ENCODE measurements at places on chromosomes 11 and 22. TPM values are rescaled to one million over a fixed set of nuclear protein-coding genes. Genes with fewer than 3 reads are reported as not detected.
A peak's percentile ranks its signal among the peaks of the same experiment; 100 is the strongest.

DNA sequence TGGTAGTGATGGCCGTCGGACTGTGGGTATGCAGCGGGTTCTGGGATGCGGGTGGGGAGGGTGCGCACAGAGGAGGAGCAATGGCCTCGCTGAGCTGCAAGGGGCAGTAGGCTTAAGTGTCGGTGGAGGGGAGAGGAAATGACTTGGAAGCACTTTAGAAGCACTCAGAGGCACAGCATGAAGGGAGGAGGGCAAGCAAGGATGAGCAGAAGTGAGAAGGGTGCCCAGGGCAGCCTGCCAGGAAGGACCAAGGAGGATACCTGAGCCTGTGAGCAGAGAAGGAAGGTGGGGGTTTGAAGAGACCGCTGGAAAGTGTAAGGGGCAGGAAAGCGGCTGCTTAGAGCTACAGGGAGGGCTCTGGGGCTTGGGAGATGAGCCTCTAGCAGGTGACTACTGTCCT, 330 bp downstream of the SLC5A1 start:
- DNase-seq = no peak

DNA sequence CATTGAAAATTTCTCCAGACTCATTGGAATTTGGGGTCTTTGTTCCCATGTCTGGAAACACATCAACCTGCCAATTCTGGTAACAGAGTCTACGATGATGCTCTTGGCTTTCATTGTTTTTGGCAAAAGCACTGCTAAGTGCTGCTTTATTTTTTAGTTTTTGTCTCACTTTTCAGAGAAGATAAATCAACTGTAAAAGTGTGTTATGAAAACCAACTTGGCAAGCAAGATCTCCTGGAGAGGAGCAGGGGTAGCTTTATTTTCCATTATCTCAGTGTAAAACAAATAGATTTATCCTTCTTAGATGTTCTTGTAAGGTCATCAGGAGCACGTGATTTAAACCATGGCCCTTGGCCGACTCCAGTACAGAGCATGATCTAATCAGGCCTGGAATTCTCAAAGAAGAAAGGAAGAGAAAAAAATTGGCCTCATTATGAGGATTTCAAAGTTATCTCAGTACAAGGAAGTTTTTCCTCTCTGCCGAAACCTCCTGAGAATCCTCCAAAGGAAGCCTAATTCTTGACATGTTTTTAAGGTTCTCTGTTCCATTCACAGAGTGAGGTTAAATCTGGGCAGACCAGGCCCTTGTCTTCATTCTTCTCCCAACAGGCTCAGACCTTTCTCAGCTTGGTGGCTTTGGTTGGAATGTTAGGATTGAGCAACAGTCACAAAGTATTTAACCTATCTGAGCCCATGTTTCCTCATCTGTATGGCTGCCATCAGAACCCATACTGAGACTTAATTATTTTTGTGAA, 16.4 kb upstream of the PAMR1 start:
- peak; percentile 82 for DNase-seq

- DNase-seq = no peak
Observed at GRCh38 chr11:105334025-105334714, 194.6 kb upstream of the CARD18 start.

DNA sequence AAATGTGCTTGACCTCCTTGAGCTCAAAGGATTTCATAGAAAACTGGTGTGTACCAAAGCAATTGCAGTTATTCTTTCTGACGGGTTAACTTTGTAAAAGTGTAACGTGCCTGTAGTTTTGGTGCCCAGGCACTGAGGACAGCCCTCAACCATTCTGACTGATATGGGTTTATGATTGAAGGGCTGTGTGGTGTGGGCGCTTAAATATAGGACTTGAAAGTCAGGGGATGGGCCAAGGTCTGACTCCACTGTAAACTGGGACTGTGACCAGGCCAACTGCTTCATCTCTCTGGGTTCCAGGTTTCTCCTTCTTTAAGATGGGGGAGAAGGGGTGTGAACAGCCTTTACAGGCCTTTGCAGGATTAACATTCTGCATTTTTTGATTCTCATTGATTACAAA, 191.1 kb upstream of the ARHGAP20 start:
- no peak for DNase-seq

DNA sequence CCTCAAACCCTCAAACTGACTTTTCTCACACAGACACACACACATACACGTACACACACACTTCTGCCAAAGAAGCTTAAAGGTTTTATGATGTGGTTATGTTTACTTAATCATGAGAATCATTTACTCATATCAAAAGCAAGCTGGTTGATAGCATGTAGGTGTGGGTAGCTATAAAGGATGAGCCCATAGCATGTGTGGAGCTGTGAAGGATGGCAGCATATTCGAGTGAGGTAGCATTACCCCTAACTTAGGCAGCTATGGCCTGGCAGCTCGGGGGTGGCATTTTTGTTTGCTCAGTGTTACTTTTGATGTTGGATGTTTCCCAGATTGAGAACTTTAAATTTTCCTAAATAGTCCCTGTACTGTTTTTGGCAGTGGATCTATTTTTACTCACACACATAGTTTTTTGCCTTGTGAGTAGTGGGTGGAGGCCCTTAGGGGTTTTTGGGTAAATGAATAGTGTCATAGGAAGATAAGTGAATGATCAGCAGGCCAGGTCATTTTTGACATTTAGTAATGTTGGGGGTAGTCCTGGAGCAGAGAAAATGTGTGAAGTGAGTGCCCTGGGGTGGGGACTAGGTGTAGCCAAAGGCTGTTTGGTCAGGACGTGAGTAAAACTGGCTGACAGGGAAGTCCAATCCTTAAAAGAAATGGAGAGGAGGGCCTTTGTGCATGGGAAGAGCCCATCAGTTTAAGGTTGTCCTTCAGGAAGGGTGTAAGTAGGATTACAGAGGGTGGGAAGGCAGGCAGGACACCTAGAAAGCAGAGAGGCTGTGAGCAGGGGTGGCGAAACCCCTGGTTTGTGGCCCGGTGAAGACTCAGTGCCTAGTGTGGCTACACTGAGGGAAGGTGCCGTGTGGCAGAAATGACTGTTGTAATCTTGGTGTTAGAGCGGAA, 7.1 kb downstream of the YWHAH start:
- no peak for DNase-seq

GRCh38 chr11:27153136-27153535, 112.5 kb downstream of the BBOX1 start:
- DNase-seq = no peak

Gene CCDC89
- total RNA-seq = 4.1 TPM

Measured in urinary bladder (tissue), 4 donors.